Mammary epithelial cell (primary cell): ENCODE measurements at places on chromosomes 7 and 10. TPM values are rescaled to one million over a fixed set of nuclear protein-coding genes. Genes with fewer than 3 reads are reported as not detected.

- no peak for DNase-seq
Observed at GRCh38 chr10:97479939-97480338, 18.3 kb downstream of the MMS19 start.

Gene ACSM6
- not detected in 2 replicates for total RNA-seq

Gene LRRC72
- not detected for total RNA-seq

Gene MOGAT3
- not detected for total RNA-seq

Gene PIK3CG
- total RNA-seq, result not detected in 2 replicates
